ENCODE measurements at places on chromosomes 6 and 20. TPM values are rescaled to one million over a fixed set of nuclear protein-coding genes. Genes with fewer than 3 reads are reported as not detected.

The GRM1 gene
- not detected for total RNA-seq

The RIPPLY2 gene
- total RNA-seq: not detected

The TMEM63B gene
- total RNA-seq: 56.4 TPM

The FAM83C gene
- not detected for total RNA-seq

The GPX5 gene
- total RNA-seq: not detected

The SUMO4 gene
- total RNA-seq: 2.1 TPM

The CUL9 gene
- total RNA-seq: 29.1 TPM

The CD164 gene
- total RNA-seq: 223 TPM

All from smooth muscle cell of the umbilical artery (primary cell).